ENCODE measurements at places on chromosomes 5 and 9.

DNA sequence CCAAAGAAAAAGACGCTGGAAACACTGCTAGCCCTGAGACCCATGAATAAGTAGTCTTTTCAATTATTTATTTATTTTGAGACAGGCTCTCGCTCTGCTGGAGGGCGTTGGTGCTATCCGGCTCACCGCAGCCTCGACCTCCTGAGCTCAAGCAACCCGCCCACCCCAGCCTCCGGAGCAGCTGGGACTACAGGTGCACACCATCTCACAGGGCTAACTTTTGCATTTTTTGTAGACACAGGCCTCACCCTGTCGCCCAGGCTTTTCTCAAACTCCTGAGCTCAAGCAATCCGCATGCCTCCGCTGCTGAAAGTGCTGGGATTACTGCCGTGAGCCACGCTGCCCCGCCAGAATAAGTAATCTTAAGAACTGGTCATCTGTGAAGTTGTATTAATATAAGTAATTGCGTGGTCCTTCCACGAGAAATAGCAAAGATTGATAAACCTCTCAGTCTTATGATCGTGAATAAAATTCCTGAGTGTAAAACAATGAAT lies 1.6 kb downstream of the ANXA2R start:
- peak; percentile 59 for DNase-seq
- peak overlapping the region; percentile 65 for H3K27ac ChIP-seq
- peak overlapping the region; percentile 87 for H3K4me3 ChIP-seq
- peaks cover 53% of the 10 kb centered on the region for H3K4me1 ChIP-seq
- no peaks in the 10 kb centered on the region for H3K27me3 ChIP-seq

GRCh38 chr5:136057401-136058038 lies 28.7 kb downstream of the TGFBI start:
- H3K4me1 ChIP-seq = no peaks in the 10 kb centered on the region
- H3K27ac ChIP-seq = no peak overlapping the region
- no peaks in the 10 kb centered on the region for H3K27me3 ChIP-seq
- no peak overlapping the region for H3K4me3 ChIP-seq
- DNase-seq = no peak

- DNase-seq = no peak
- H3K27ac ChIP-seq = no peak overlapping the region
- no peaks in the 10 kb centered on the region for H3K36me3 ChIP-seq
- peaks cover 3% of the 10 kb centered on the region for H3K27me3 ChIP-seq
- H3K4me3 ChIP-seq = no peak overlapping the region
Measured at GRCh38 chr9:79768194-79768593, 196.4 kb downstream of the TLE4 start.

GRCh38 chr5:179798771-179799643 lies 5.2 kb downstream of the LTC4S start:
- no peak overlapping the region for H3K4me3 ChIP-seq
- peaks cover 35% of the 10 kb centered on the region for H3K4me1 ChIP-seq
- no peaks in the 10 kb centered on the region for H3K27me3 ChIP-seq
- no peak for DNase-seq
- H3K27ac ChIP-seq = no peak overlapping the region

- no peak for DNase-seq
- H3K4me1 ChIP-seq = no peaks in the 10 kb centered on the region
Measured at GRCh38 chr9:69582018-69582417, 90.2 kb downstream of the APBA1 start.
